ENCODE measurements at places on chromosomes 7 and 10.

GRCh38 chr7:751826-752225 lies 24.7 kb upstream of the PRKAR1B start:
- DNase-seq: no peak

DNA sequence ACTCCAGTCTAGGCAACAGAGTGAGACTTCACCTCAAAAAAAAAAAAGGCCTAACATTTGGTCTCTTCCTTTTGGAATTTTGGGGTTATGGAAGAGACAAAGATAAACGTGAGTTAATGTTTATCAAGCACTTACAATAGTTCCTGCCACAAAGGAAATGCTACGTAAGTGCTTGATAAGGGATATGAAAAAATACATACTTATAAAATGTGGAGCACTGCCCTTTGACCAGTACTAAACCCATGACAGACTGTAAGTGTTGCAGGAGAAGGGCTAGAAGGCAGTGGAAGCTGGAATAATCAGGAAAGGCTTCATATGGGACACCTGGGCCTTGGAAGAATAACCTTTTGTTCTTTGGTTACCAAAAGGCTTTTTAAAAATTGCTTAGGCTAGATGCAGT lies 25.5 kb downstream of the TMEM248 start:
- DNase-seq: no peak

DNA sequence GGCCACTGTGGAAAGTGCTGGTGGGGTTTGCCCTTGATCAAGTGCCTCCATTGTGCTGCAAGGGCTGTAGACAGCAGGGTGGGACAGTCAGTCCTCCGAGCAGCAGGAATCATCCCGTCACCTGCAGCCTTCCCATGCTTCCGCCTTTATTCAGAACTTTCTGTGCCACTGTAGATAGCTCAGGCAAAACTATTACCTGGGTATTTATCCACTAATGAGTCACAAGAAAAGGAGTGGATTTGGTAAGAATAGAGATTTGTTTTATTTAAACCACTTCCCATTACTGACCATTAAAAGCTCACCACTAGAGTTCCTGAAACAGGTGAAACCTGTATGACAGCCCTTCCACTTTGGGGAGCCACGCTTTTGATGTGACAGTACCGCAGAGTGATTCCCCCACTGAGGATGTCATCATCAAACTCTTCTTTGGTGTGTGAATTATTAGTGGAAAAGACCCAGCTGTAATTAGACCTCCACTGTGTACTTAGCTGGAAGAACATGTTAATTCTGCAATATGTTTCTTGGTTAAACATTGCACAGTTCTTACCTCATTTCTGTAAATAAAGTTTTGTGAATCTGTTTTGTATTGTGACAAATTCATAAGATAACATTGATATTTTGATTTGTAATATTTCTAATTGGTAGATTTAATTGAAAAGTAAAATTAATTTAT lies 208.8 kb downstream of the MLLT10 start:
- no peak for DNase-seq

- no peak for DNase-seq
These were observed 462.0 kb downstream of the GRM8 start for GRCh38 chr7:126790763-126791162.

DNA sequence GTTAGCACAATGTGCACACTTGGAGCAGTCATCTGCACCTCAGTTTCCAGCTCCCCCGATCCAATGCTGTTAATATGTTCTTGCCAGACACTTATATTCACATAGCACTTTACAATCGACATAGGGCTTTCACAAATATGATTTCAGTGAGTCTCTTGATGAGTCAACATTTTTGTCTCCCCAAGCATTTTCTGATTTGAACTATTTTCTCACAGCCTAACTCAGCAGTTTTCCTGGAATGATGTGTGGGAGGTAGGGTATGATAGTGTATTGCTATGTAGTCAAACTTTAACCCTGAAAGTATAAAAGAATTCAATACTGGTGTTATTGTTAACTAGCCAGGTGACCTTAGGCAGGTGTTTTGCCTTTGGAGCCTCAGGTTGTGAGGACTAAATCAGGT lies 82.5 kb upstream of the LRGUK start:
- peak; percentile 34 for DNase-seq

DNA sequence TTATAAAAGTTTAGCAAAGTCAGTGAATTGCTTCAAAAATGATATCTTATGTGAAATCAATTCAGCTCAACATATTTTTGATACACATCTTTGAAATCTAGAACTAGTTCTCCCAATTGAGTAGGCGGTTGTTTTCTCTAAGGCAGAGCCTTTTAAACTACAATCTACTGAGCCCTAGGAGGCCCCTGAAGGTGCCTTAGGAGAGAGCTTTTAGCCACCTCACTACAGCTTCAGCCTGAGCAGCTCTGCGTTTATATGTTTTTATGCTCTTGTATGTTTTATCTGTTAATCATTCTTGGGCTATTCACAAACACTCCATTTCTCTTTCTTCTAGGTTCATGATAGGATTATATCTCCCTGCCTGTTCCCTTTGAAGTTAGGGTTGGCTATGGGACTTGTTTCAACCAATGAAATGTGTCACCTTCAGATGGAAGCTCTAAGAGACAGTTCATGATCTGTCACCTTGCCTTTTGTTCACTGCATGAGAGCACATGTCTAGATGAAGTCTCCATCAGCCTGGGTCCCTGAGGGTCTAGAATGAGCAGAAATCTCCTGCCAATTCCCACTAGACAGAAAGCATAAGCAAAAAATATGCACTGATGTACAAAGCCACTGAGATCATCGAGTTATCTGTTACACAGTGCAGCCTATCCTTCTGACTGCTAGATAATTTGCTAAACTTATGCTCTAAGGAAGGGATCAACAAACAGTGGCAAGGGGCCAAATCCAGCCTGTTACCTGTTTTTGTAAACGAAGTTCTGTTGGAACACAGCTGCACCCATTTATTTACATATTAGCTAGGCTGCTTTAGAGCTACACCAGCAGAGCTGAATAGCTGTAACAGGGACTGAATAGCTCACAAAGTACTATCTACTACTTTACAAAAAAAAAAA lies 128.5 kb upstream of the CDK1 start:
- DNase-seq: no peak

Data from putamen (tissue), 1 donor.